ENCODE measurements at places on chromosomes 13 and 19.
A peak's percentile ranks its signal among the peaks of the same experiment; 100 is the strongest.

- no peak for DNase-seq
Observed at GRCh38 chr19:35266520-35267352, 2.0 kb upstream of the USF2 start.

GRCh38 chr19:13428352-13428751 is 77.9 kb downstream of the CACNA1A start:
- DNase-seq = no peak

DNA sequence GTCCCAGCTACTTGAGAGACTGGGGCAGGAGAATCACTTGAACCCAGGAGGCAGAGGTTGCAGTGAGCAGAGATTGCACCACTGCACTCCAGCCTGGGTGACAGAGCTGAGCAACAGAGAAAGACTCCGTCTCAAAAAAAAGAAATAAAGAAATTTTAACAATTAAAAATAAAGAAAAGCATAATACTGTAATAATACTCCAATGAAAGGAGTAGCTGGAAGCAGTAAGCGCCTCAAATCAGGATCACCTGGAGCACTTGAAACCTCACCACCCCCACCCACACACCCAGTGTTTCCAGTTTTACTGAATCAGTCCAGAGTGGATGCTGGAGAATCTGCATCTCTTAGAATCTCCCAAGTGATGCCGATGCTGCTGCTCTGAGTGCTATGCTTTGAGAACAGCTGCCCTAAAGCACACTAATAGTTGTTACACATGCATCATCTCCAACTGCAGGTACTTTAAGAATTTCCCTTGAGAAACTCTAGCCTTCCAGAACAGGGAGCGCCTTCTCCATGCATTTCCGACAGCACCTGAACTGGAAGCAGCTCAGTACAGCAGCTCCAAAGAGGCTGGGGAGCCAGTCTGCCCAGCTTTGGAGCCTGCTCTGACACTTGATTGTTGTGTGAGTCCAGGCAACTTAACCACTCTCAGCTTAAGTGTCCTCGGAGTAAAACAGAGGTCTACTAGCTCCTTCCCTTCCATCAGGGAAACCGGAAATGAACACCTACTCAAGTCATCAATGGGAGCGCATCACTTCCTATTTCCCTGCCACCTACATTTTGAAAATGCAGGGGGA is 2.9 kb downstream of the ABCC4 start:
- no peak for DNase-seq

GRCh38 chr13:79349011-79349410 is 57.0 kb downstream of the RBM26 start:
- no peak for DNase-seq

- no peak for DNase-seq
Observed at GRCh38 chr13:112117258-112117954, 50.5 kb downstream of the SOX1 start.

DNA sequence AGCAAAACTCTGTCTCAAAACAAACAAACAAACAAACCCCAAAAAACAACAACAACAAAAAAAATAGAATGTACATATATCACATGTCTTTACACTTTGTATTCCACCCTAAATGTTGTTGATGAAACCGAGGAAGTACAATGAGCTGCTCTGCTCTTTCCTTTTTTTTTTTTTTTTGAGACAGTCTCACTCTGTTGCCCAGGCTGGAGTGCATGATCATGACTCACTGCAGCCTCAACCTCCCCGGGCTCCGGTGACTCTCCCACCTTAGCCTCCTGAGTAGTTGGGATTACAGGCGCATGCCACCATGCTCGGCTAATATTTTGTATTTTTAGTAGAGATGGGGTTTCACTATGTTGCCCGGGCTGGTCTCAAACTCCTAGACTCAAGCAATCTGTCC is 30.6 kb upstream of the LRP3 start:
- no peak for DNase-seq

- no peak for DNase-seq
Observed at GRCh38 chr13:32086791-32087441, 55.3 kb downstream of the FRY start.

DNA sequence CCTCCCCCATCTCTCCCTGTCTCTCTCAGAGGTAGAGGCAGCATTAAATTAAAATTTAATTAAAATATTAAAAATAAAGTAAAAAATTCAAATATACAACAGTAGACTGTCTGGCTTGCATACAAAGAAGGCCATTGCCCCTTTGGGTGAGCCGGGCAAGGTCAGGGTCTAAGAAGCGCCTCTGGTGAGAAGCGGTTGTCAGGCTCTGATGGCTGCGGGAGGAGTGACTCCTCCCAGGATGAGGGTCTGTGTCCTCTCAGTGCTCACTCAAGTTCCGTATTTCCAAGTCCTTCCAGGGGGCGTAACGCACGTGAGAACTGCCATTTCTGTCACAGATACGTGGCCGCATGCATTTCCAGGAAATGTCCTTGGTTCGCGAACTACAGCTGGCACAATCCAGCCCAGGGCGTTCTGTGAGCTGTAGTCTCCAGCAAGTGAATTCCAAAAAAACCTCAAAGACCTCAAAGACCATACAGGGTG is 737 bp upstream of the ZNF181 start:
- DNase-seq = no peak

GRCh38 chr13:77388944-77389624 is 62.2 kb upstream of the MYCBP2 start:
- DNase-seq = no peak

- no peak for DNase-seq
Observed at GRCh38 chr19:11581740-11582139, 4.3 kb upstream of the ACP5 start.

DNA sequence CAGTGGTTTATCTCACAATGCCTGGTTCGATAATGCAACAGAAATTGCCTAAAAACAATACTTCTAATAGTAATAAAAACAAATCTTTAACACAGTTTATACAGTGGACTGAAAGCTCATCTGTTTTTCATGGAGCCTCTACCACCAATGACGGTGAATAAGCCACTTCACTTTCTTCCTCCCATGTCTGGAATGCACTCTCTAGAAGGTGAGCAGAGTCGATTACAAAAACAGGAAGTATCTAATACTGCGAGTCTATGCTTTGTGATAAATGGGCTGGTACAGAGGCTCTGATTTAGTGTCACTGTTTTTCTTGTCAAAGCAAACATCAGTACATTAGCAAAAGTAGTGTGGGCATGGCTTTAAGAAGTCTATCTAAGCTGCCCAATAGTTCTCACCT is 1348.6 kb upstream of the SLC10A2 start:
- no peak for DNase-seq

GRCh38 chr19:7864690-7865074 is 9.5 kb downstream of the PRR36 start:
- no peak for DNase-seq

DNA sequence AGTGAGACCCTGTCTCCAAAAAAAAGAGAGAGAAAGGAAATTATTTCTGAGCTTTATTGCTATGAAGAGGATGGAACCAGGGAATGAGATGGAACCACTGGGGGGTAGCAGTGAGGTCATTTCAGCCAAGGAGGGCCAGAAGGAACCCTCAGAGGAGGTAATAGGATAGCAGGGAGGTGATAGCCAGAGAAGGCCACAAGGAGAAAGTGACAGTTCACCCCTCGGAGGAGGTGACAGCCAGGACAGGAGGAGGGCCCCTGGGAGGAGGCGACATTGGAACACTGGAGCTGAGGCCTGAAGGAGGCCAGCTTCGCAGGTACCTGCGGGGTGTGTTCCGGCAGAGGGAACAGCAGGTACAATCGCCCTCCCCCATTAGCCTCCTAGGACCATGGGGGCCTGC is 675 bp upstream of the PGPEP1 start:
- DNase-seq = no peak

DNA sequence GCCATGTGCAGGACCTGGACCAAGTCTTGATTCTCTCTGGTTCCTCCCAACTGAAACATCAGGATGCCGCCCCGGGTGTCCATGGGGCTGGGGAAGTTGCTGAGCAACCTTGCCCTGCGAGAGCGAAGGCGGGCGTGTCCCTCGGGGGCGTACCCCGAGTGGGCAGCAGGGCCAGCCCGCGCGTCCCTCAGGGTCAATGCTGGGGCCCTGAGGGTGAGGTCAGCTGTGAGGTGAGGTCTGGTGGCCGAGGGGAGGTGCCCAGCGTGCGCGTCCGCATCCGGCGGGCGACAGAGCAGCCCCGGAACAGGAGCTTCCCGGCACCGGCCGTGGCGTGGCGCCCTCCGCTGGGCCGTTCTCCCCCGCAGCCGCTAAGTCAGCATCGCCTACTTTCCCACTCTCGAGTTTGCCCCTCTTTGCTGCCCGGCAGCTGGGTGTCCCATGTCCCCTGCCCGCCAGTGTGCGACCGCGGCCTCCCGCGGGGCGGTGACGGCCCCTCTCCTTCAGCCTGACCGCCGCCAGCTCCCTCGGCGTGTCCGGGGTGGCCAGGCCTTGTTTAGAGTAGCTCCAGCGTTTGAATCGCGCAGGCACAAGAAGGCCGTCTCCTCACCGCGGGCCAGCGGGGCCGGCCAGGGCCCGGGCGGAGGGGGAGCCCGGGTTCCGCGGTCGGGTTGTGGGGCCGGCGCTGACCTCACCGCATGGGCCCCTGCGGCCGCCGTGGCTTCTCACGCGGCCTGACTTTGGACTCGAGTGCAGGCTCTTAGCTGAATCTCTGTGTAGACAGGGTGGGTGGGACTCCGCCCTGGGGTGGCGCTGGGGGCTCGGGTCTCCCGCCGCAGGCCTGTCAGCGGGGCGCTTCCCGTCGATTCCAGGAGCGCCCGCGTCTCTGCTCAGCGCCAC is 33.0 kb downstream of the GJA3 start:
- DNase-seq = no peak

DNA sequence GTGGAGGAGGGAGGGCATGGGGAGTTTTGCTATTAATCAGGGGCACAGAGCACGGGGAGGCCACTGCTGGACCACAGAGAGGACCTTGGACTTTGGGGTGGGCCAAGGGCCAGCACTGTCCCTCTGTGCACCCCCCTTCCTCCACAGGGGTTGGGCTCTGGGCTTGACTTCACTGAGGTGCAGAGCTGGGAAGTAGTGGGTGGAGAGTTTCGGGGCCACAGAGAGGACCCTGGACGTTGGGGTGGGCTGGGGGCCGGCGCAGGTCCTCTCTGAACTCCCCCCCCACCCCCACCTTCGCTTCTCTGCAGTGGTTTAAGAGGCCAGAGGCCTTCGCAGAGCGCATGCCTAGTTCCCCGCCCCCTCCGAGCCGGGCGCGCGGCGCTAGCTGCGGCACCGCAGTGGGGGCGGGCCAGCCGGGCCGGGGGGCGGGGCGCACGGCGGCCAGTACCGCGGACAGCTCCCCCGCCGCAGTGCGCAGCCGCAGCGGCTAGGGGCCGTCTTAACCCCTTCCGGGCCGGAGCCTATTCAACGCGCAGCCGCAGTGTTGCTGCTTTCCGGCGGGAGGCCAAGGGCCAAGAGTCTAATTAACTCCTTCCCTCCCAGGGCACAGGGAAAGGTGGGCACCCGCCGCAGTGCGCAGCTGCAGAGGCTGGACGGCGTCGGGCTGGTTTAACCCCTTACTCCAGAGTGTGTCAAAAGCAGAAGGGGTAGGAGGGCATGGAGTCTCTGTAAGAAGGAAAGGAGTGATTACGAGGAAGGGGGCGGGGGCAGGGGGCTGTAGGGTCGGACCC is 3.7 kb downstream of the KCNC3 start:
- DNase-seq = no peak

GRCh38 chr13:38703255-38703654 is 16.4 kb downstream of the FREM2 start:
- DNase-seq = no peak

GRCh38 chr13:74910415-74910814 is 571.6 kb downstream of the TBC1D4 start:
- DNase-seq = no peak

DNA sequence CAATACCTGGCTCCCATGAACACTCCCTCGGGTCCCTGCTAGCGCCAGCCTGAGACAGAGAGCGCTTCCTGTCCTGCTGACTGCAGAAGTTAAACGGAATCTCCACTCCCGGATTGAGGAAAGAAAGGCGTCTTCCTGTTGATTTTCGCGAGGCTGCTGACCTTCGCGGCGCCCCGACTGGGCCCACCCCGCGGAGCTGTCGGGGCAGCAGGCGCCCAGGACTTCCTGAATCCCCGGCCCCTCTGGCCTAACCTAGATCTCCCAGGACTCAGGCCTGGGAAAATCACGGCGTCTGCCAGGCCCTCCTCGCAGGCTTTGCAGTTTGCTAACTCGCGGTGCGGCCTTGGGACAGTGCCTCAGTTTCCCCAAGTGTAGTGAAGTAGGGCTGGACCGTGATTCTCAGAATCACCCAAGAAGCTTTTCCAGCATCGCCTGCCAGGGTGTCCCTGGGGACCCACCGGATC is 108.8 kb downstream of the KCTD15 start:
- no peak for DNase-seq

DNA sequence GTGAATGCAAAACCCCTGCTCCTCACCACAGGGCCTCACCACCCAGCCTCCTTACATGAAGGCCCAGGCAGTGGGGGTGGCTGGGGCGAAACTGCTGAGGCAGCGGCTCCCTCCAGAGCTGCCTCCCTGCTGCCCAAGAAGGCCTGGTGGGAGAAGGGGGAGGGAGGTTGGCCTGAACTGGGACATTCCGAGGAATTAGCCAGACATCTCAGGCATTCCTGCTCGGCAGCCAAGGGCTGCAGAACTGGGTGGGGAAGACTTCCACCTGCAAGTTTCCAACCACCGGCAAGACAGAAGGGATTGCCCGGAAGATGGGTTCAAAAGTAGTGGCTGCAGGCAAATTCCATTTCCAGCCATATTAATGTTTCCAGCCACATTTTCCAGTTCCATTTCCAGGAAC is 2.3 kb upstream of the PSPN start:
- DNase-seq = peak; percentile 31

DNA sequence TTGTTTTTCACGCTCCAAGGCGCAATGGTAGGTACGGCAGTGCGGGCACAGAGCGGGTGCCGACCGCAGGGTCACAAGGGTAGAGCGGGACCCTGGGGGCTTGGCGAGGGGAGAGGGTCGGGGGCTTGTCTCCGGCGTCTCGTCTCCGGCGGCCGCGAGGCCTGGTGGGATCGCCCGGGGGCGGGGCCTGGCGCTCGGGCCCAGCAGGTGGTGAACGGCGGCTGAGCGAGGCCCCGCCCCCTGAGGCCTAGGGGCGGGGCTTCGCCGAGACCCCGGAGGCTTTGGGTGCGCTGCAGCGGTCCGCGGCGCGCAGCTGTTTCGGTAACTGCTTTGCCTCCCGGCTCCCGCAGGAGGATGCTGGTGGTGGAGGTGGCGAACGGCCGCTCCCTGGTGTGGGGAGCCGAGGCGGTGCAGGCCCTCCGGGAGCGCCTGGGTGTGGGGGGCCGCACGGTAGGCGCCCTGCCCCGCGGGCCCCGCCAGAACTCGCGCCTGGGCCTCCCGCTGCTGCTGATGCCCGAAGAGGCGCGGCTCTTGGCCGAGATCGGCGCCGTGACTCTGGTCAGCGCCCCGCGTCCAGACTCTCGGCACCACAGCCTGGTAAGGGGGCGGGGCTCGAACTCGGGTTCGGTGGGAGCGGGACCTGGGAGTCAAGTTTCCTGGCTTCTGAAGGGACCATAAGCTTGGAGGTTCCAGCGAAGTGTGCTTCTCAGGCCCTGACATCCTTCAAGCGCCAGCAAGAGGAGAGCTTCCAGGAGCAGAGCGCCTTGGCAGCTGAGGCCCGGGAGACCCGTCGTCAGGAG is at the start of gene TSEN34:
TSEN34 (plus strand) TSS at position 298 of the 800 bp plus-strand sequence; CDS start at position 355, 57 bp downstream.
- DNase-seq = no peak

GRCh38 chr13:77028202-77028601 is 1.2 kb upstream of the FBXL3 start:
- no peak for DNase-seq

All from non-pigmented ciliary epithelial cell (primary cell).